Naive thymus-derived CD8-positive, alpha-beta T cell (primary cell): ENCODE measurements at places on chromosomes 1 and 21. TPM values are rescaled to one million over a fixed set of nuclear protein-coding genes. Genes with fewer than 3 reads are reported as not detected.

DNA sequence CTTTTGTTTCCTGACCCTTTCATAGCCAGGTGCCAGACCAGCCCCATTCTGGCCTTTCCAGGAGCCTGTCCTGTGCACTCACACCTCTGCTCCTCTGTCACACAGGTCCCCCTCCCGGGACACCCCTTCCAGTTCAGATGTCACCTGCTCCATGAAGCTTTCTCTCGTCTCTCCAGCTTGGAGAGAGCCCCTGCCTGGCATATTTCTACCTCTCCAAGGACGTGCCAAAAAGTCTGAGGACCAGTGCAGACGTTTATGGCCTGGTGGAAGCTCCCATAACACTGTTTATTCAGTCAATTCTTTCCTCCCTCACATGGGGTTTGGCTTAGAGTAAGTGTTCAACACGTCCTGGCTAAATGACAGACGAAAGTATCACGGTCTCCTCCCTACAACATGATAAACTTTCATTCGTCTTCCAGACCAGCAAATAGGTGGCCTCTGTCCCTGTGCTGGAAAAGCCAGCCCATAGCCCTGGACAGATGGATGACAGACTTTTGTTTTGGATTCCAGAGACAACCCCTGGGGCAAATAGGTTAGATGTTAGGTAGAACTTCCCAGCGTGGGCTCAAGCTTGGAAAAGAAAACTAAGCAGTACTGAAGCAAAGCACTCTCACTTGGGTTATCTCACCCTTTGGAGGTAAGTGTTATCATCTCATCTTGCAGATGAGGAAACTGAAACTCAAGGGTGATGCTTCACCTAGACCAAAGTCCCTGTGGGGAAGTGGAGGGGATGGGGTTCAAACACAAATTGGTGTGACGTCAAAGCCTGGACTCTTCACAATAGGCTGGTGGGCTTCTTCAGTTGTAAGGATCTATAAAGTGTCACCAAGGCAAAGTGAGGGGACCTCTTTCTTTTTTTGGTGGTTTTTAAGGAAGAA is 52.9 kb upstream of the ECE1 start:
- DNase-seq = peak; percentile 36

The OR10J1 gene
- not detected for total RNA-seq

DNA sequence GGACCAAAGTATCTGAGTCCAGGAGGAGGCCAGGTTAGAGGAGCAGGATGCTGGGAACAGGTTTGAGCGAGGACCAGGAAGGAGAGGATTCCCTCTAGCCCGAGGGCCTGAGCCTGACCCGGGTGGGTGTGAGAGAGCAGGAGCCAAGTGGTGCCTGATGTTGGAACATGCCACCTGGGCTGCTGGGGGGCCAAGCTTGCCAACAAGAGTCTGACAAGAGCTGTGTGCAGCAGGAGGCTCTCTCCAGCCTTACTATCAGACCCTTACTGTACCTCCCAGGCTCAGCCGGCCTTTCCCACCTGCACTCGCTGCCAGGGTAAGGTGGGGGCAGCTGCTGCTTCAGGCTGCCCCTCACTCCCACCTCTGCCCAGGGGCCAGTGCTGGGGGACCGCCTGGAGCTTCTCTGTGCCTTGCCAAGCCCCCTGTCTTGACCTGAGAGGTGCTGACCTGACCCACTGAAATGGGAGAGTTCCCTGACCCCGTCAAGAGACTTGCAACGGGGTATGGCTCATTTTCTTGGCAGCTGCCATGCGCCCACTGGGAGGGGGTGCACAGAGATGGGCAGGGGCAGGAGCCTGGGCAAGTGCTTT is 159.6 kb upstream of the VAMP3 start:
- DNase-seq = no peak

The CYP4X1 gene
- not detected for total RNA-seq

DNA sequence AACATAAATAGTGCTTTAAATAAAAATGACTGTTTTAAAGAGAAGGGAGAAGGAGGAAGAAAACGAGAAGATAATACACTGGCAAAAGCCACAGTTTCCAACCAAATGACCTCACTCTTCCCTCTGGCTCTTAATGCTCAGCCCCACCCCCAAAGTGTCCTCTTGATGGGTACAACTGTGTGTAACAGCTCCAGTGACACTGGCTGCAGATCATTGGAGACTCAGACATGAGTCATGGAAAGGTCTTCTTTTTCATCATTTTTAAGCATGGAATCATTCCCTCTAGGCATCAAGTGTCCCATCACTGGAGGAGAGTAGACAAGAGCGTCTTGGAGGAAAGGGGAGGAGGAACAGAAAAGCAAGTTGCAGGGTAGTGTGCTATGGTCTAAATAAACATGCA is 333.0 kb downstream of the PAPPA2 start:
- DNase-seq = no peak

The ANGPTL3 gene
- not detected for total RNA-seq

DNA sequence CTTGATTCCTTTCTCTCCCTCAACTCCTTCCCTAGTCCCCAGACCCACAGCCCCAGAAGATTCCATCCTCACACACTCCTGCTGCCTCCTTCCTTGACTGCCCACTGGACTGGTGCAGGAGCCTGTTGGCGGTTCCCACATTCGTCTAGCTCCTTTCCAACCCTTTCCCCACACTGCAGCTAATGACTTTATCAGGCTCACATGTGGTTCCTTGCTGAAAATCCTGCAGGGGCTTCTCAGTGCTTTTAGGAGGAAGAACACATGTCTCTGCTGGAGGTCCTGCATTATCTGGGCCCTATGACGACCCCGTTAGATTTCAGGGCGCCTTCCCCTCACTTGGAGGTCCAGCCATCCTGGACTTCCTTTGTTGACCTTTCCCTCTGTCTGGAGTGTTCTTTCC is 50.2 kb downstream of the EDN2 start:
- no peak for DNase-seq

The KCNH1 gene
- total RNA-seq = not detected

The PPFIA4 gene
- 1.6 TPM for total RNA-seq

The TRABD2B gene
- total RNA-seq = not detected

The RAB25 gene
- total RNA-seq = 1.1 TPM

GRCh38 chr1:68314151-68314780 is 81.9 kb upstream of the WLS start:
- no peak for DNase-seq
